Posterior cingulate gyrus (tissue), 11 donors: ENCODE measurements at places on chromosomes 12 and 14.
A peak's percentile ranks its signal among the peaks of the same experiment; 100 is the strongest.

GRCh38 chr12:51974646-51975045 lies 23.1 kb downstream of the ACVR1B start:
- no peak for DNase-seq

- peak; percentile 80 for DNase-seq
These were observed 1.2 kb downstream of the NTN4 start for GRCh38 chr12:95789126-95790032.

DNA sequence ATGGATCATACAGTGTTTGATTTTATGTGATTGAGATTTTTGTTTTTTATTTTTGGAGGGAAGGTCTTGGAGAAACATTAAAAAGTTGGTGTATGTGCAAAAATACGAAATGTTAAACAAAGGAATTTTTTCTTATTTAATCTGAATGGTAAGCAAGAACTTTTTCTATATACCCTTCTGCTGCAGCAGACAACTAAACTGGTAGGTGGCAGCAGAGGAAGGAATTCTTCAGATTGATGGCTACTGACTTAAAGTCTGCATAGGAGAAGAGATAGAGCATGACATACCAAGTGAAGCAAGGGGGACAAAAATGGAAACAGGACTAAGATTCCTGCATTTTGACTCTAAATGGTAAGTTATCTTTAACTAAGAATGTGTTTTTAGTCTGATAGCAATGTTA lies 42.0 kb upstream of the A2ML1 start:
- no peak for DNase-seq

GRCh38 chr12:55995366-55995765 lies 1.7 kb upstream of the SUOX start:
- DNase-seq = no peak

GRCh38 chr12:71607494-71608330 lies 55.9 kb downstream of the ZFC3H1 start:
- no peak for DNase-seq

- DNase-seq = no peak
These were observed 22.7 kb upstream of the BEGAIN start for GRCh38 chr14:100609941-100610391.

- no peak for DNase-seq
These were observed 66.0 kb downstream of the ANO4 start for GRCh38 chr12:100860611-100861010.

DNA sequence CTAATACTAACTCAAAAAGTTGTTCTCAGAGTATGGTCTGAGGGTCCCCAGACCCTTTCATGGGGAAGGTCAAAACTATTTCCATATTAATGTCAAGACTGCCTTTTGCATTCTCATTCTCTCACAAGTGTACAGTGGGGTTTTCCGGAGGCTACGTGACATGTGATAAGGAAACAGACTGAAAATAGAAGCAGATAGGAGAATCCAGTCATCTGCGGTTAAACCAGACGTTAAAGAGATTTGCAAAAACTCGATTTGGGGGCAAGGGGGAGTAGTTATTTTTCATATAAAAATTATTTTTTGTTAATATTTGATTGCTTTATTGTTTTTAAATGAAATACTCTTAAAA lies 1.0 kb upstream of the NAP1L1 start:
- DNase-seq = no peak

GRCh38 chr14:30417121-30417520 lies 141.8 kb upstream of the G2E3 start:
- DNase-seq = no peak

- DNase-seq = no peak
These were observed 85.9 kb upstream of the ANO2 start for GRCh38 chr12:6031001-6031400.

GRCh38 chr14:25685004-25685403 lies 635.1 kb upstream of the STXBP6 start:
- no peak for DNase-seq

DNA sequence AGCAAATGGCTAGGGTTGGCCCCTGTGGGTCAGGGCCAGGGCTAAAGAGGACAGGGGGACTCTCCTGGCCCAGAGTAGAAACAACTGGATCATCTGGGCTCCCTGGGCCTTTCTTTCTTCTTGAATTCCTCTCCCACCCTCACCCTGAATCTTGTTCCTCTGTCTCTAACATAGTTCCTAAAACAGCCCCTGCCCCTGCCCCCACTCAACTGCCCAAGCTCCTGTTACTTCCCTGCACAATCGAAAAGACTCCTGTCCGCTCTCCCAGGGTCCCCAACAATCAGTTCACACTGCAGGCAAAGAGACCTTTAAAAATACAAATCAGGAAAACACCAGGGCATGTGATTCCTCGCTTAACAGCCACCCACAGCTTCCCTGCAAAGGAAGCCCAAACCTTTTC lies 18.0 kb upstream of the ANKRD33 start:
- no peak for DNase-seq

GRCh38 chr12:13204428-13204827 lies 7.9 kb downstream of the EMP1 start:
- no peak for DNase-seq

GRCh38 chr12:76863005-76863670 lies 15.7 kb downstream of the CSRP2 start:
- DNase-seq = no peak

DNA sequence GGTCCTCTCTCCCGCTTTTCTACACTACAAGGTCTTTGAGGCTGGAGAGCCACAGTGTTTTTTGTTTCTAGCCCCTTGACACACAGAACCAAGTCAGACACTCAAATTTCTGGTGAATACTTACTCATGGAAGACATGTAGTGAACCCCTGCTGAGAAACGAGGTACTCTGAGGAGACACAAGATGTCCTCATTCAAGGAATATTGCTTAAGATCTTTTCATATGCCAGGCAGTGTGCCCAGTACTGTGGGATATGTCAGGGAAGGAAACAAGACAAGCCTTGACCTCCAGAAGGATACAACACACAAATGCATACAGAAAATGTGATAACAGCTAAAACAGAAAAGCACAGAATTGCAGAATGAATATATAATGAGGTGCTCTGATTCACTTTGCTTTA lies 75.9 kb downstream of the TMTC1 start:
- DNase-seq = no peak

GRCh38 chr14:94345344-94346064 lies 22.4 kb upstream of the SERPINA6 start:
- DNase-seq = no peak

DNA sequence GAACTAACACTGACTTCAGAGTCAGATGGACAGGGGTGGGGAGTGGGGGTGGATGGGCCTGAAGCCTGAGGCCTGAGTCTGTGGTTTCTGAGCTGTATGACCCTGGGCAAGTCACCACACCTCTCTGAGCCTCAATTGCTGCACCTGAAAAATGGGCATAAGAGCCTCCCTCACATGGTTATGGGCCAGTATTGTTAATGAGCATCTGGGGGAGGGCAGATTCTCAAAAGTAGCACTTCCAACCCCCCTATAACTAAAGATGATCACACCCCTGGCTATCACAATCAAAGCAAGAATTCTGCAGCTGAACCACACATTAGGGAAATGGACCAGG lies 168.6 kb downstream of the RBM19 start:
- no peak for DNase-seq

DNA sequence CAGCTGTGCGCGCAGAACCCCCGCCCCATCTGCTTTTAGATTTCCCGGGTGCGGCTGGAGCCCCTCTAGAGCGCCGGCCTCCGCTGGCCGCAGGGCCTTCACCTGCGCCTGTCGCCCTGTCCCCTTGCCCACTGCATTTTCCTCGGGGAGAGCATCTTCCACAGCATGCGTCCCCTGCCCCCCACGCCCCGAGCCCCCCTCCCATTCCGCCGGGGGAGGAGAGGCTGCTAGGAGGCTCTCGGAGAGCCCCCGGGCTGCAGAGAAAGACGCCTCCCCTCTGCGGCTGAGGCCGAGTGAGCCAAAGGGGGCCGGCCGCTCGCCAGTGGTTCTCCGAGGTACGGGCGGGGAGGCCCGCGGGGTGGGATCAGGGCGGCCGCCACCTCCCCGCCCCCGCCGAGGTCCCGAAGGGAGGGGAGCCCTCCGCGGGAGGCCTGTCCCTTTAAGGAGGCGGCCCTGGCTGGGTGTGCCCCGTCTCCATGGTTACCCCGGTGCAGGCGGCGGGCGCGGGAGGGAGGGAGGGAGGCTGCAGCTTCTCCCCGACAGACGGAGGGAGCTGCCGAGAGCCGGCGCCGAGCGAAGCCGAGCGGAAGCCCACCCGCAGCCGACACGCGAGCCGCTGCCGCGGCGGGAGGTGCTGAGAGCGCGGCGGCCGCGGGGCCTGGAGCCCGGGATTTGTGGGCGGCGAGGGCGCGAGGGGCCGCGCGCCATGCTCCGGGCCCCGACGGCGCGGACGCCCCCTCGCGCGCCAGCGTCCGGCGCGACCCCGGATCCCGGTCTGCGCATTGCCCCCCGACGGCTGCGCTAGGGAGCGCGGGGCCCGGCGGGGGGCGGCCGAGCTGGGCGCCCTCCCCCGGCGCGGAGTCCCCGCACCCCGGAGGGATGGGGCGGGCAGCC lies at the start of gene KCNH3:
Gene KCNH3, plus strand, starts transcription at position 521 of the 894 bp plus-strand sequence. CDS start 387 bp downstream, outside the sequence.
- DNase-seq = peak; percentile 98

DNA sequence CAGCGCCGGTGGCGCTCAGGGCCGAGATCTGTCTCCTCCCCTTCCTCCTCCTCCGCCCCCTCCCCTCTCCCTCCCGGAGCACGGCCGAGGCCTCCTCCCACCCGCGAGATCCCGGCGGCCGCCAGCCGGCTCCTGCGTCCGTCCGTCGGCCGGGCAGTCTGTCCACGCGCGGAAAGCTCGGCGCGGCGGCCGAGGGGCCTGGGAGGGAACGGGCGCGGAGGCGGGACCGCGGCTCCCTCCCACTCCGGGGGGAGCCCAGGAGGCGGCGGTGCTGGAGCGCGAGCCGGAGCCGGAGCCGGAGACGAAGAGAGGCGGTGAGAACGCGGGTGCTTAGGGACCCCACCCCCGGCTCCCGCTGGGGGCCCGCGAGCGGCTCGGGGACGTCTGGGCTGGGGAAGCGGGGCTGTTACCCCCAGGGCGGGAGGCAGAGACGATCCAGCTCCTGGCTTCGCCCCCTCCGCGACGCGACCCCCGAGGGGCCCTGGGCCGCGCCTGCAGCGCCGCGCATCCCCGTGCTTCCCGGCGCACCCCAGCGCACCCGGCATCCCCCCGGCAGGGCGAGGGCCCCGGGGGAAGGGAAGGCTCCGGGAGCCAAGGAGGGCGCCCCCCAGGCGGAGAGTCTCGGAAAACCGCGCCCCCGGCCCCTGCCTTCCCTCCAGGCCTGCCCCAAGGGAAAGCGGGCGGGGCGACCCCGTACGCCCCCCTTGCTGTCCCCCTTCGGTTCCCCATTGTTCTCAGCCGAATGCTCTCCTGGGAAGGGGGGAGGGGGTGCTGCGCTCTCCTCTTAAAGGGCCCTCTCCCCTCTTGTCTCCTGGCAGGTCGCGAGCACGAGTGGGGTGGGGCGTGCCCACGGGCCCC lies at the start of gene DTX1:
Gene DTX1, plus strand, starts transcription at position 100 of the 858 bp plus-strand sequence. CDS start 1,463 bp downstream, outside the sequence.
- DNase-seq = peak; percentile 94

DNA sequence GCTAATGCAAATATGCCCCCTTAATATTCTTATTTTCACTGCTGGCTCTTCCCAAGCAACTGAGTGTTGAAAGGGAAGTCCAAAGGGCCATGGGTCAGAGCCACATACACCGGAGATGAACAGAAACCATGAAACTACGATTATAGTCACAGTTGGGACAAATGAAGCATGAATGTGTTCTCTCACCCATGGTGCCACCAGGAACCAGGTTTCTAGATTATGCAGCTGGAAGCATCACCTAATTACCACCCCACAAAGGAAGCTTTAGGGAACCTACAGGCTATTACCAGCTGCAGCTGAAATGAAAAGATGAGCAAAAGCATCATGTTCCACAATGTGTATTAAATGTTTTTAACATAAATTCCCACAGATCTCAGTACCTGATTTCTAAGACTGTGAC lies 15.4 kb downstream of the TMTC1 start:
- no peak for DNase-seq

GRCh38 chr12:52552055-52552454 lies 890 bp downstream of the KRT71 start:
- DNase-seq = peak; percentile 45

DNA sequence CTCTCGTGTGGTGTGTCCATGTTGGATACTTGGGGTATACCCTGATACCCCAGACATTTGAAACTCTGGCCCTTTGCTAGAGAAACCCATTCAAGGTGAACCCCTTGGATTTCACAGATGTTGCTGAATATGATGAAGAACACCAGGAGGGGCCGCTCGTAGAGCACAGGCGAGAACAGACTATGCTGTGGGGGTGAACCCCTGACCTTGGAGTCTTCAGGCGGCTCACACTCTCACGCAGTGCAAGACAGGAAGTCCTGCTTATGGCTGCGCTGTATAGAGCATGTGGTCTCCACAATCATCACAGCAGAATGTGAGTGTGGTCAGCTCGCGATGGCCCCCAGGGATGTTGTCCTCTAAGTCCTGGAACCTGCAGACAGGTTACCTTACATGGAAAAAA lies 60.4 kb downstream of the SLC15A4 start:
- no peak for DNase-seq

- no peak for DNase-seq
These were observed 175.8 kb upstream of the PLXNC1 start for GRCh38 chr12:93972411-93973208.

- DNase-seq = no peak
These were observed 166.7 kb downstream of the SLC38A4 start for GRCh38 chr12:46659032-46659650.

- peak; percentile 79 for DNase-seq
These were observed at the start of gene AKAP5 for GRCh38 chr14:64465191-64465822. AKAP5 (plus strand) TSS chr14:64465499; CDS start chr14:64468395, 2,896 bp downstream.

GRCh38 chr12:1282670-1283315 lies 291.8 kb downstream of the ERC1 start:
- no peak for DNase-seq

GRCh38 chr14:65042296-65042695 lies 55.6 kb downstream of the FNTB start:
- no peak for DNase-seq

- no peak for DNase-seq
These were observed 26.6 kb downstream of the FBXO34 start for GRCh38 chr14:55297611-55298499.

GRCh38 chr12:5588591-5588990 lies 156.7 kb downstream of the NTF3 start:
- DNase-seq = no peak

- no peak for DNase-seq
These were observed 14.8 kb downstream of the BDKRB1 start for GRCh38 chr14:96270565-96271420.

- no peak for DNase-seq
These were observed 166.3 kb upstream of the DAAM1 start for GRCh38 chr14:59022144-59022543.

- DNase-seq = no peak
These were observed 106.3 kb downstream of the LRIG3 start for GRCh38 chr12:58814036-58814435.

- DNase-seq = no peak
These were observed 900 bp downstream of the KCTD10 start for GRCh38 chr12:109475993-109476806.
